ENCODE measurements at places on chromosomes 1 and 21.

DNA sequence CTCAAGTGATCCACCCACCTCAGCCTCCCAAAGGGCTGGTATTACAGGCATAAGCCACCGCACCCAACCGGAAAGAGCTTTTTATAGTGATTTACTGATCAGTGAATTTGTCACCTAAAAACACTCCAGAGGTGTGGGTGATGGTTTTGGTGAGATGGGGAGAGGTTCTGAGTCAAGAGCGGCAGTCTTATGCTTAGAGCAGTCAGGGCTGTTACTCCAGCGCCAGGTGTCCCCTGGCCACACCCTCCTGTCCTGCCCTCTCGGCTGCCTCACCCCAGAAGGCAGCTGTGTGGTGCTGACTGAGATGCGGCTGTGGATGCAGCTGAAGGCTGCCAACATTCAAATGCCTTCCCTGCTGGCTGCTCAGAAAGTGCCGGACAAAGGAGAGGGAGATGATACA lies 94.5 kb upstream of the LPGAT1 start:
- DNase-seq = no peak

GRCh38 chr1:1758692-1759455 lies 19.4 kb downstream of the NADK start:
- DNase-seq = no peak

GRCh38 chr1:33408093-33408436 lies 22.8 kb downstream of the PHC2 start:
- peak; percentile 50 for DNase-seq

DNA sequence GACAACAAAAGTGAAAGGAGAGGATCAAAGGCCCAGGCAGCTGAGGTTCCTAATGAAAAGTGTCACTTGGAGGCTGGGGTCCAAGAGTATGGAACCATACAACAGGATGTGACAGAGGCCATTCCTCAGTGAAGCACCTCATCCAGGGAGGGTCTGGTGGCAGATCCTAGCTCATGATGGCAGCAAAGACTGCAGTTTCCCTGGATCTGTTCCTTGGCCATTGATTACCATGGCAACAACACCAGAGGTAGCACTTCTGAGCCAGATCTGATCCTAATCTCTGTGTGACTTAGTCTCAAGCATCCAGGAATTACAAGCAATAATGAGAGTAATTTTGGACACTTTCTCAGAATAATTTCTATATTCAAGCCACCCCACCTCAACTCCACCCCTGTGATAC lies 12.9 kb downstream of the FAM177B start:
- DNase-seq = no peak

GRCh38 chr21:44742418-44743153 lies 31.2 kb upstream of the TSPEAR start:
- peak; percentile 16 for DNase-seq

- DNase-seq = no peak
Measured at GRCh38 chr1:56463376-56463775, 116.0 kb downstream of the PLPP3 start.

DNA sequence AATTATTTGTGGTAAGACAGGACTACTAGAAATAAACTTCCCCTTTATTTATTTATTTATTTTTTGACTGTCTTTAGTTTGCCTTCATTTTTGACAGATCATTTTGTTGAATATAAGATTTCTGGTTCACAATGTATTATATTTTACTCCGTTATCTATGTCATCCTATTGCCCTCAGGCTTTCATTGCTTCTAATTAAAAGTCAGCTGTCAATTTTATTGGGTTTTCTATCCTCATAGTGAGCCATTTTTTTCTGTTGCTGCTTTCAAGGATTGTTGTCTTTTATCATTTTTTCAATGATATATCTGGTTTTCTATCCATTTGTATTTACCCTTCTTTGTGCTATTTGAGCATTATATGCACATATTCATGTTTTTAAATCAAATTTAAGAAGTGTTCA lies 866.2 kb downstream of the LRRIQ3 start:
- DNase-seq = no peak

- DNase-seq = peak; percentile 62
Measured at GRCh38 chr21:42245331-42246193, 26.6 kb downstream of the ABCG1 start.

DNA sequence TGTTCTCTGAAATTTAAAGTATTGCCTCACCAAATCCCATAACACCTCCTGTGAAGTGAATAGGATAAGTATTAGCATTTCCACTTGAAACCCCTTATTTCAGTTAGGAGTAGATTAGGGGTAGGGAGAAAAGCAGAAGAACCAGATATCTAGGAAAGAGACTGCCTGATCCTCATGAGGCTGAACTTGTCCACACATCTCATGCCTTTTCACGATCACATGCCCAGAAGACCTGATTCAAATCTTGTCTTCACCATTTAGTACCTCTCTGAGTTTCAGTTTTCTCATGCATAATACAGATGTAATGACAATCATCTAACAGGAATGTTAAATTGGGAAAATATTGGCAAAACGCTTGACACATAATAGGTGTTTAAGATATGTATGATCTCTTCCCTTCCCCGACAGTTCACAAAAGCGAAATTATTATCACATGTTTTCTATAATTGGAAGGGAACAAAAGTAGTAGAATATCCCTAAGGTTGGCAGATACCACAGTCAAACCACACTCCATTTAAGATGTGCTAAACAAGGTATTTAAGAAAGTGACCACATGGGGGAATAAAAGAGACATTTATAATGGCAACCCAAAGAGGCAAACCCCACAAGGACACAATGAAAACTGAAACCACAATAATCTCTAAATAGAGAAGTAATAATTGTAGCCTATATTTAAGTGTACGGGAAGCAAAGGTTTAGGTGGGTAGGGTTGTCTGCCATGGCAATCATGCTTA lies 25.2 kb downstream of the GFI1 start:
- peak; percentile 94 for DNase-seq

DNA sequence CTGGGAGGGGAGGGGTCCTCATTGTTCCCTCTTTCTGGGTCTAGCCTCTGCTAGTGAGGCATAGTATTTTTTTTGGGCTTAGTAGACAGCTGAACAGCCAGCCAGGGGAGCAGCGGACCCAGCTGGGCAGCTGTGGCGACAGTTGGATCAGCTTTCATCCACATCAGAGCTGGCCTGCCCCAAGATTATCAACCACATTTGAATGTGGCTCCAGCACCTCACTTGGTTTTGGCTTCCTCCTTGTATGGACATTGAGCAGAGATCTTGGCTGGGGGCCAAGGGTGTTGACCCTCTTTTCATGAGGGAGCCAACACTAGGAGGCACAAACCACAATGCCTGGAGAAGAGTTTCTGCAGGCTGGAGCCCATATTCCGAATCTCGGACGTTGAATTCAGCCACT lies 25.0 kb downstream of the WNT4 start:
- no peak for DNase-seq

DNA sequence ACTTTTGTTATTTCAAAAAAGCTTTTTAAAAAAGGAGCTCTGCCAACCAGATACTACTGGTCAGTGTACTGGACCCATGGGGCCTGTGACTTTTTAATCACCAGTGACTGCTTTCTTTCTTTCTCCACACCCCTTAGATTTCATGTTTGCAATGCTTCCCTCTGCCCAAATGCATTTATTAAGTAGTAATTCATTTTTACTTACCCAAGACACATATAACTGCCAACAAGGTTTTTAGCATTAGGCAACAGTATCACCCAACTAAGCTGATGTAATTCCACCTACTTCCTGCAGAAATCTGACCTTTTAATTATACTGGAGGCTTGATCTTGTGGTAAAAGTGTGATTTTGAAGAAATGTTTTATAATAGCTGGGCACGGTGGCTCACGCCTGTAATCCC lies 12.5 kb downstream of the MECR start:
- peak; percentile 12 for DNase-seq

DNA sequence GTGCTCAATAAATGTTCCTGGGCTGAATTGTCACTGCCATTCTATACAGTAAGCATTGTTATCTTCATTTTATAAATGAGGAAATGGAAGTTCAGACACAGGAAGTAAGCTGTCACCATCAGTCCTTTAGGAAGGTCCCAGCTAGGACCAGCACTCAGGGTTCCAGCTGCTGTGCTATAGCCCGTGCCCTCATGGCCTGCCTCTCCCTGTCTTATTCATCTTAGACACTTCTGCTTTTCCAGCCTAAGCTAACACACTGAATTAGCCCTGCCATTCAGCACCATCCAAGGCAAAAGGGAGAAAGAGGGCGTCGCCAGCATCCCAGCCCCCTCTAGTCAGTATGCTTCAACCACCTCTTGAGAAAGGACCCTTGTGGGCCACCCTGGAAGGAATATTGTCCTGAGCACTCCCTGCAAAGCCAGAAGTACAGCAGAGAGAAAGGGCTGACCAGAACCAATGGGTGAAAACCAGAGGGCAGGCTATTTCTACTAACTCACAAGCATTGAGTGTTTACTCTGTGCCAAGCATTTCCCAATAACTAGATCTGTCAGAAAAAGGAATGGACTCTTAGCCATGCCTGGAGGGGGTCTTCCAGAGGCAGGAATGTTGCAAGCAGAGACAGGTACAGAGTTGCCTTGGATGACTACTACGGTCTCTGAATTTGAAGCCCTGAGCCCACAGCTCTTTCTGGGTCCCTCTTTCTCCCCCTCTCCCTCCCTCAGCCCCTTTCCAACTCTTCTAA lies 77.9 kb upstream of the NFIA start:
- DNase-seq = peak; percentile 86

DNA sequence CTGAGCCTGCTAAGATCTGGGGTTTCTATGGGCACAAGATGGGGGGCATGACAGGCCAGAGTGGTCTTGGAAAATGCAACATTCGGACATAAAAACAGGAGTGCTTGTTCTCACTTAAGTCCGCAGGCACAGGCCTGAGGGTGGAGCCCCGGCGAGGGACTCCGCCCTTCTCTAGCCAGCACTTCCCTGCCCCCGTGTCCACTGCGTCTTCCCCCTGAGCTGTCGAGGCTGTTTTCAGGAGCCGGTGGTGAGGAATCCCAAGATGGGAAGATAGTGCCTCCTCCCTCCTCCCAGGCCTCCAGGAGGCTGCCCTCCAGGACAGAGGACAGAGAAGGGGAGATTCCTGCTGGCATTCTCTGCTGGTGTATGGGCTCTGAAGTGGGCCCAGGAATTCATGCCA lies 105.2 kb downstream of the TLR5 start:
- no peak for DNase-seq

DNA sequence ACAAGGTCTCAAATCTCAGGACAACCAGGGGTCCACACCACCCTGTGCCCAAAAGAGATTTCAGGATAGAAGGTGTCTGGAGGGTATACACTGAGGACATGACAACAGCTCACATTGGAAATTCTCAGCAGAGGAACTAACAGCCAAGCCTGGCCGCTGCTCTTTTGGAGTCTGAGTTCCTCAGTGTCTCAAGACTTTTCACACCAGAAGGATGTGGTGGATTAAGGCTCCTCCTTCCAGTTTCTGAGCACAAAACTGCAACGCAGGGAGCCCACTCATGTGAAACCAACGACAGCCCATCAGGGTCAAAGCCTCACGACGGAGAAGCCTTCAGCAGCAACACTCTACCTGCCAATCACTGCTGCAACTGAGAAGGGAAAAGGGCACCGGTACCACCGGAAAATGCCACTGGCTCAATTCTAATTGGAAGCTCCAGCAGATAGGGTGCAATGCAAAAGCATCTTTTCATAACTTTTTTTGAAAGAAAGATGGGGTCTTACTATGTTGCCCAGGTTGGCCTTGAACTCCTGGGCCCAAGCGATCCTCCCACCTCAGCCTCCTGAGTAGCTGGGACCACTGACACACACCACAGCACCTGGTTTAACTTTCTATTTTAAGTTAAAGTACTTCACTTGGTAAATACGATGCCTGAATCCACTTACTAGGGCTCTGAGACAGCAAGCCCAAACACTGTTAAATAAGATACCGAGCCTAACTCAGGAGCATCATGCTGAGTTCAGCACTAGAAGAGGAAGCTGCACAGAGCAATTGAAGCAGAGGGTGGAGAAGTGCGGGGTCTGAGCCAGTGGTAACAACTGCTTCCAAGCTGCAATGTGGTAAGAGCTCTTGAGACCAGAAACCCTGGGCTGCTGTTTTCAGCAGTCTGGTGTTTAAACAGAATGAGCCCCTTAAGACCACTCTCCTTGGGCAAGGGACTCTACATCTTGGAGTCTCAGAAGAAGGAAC lies 7.8 kb downstream of the CAPZB start:
- DNase-seq = peak; percentile 84

- DNase-seq = peak; percentile 38
Measured at GRCh38 chr1:52365071-52365745, 797 bp downstream of the CC2D1B start.

- DNase-seq = no peak
Measured at GRCh38 chr1:147605591-147605990, 64.3 kb downstream of the BCL9 start.

DNA sequence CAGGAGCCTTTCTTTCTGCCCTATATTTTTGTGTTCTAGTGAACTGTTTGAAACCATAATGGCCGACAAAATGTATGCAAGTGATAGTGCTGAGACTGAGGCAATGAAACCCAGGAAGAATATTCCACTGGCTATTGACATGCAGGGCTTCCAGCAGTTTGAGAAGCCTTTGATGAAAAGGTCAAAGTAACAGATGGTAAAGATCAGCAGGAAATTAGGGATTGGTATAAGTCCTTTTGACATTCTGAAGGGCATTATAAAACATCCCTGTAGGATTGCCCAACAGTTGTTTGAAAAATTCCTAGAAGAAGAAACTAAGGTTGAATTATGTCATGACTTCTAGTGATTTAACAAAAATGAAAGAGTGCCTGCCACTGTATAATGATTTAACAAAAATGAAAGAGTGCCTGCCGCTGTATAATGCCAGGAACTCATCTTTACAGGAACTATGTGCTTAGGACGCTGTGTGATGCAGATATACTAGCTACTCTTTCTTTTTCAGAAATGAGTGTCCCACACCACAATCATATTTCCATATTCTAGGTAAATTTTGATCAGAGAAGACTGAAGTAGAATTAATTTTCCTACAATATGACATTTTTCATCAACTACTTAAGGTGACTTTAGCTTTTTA lies 283.9 kb upstream of the ST6GALNAC5 start:
- no peak for DNase-seq

GRCh38 chr1:14570514-14570913 lies 28.0 kb upstream of the KAZN start:
- DNase-seq = no peak

- DNase-seq = no peak
Measured at GRCh38 chr1:209845408-209845725, 17.6 kb downstream of the UTP25 start.

DNA sequence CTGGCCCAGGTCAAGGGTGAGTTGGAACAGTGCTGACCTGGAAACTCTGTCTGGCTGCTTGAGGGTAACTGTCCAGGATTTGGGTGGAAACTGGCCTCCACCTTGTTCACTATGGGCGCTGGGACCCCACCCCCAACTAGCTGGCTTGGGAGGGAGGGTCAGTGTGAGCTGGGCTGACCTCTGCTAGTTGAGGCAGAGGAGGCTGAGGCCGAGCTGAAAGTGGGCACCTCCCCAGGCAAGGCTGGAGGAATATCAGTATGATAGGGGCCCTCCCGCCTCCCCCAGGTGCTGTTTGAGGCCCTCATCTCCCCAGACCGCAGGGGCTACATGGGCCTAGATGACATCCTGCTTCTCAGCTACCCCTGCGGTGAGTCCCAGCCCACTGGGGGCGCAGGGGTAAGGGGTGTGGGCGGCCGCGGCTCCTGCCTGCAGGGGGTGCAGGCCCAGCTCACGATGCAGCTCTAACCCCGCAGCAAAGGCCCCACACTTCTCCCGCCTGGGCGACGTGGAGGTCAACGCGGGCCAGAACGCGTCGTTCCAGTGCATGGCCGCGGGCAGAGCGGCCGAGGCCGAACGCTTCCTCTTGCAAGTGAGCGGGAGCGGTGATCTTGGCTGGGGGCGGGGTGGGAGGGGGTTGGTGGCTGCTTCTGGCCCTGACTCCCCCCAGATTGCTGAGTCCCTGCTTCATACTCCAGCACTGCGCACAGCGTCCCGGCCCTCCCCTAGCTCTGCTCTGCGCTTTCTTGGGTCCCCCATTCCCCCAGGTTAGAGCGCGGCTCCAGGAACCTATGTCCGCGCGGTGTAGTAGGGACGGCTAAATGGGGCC lies 22.9 kb downstream of the PTPRU start:
- DNase-seq = no peak

Data from MV-4-11 (cell line).